ENCODE measurements at places on chromosomes 2 and 18.

GRCh38 chr2:184449760-184450159, 148.6 kb upstream of the ZNF804A start:
- DNase-seq = no peak

DNA sequence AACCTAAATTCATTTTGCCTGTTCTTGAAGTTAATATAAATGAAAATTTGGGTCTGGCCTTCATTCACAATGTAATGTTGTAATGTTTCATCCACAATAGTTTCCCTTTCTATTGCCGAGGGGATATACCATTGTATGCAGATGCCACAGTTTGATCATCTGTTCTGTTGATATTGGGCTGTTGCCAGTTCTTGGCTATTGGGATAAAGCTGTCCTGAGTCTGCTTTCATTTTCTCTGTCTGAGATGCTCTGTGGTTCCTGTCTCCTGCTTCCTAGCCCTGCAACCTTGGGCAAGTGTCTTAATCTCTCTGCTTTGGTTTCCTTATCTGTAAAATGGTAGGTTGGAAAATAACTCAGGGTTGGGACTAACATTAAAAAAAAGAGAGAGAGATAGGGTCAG, 25.2 kb downstream of the B3GNT2 start:
- no peak for DNase-seq

GRCh38 chr2:134008837-134009236, 245.0 kb upstream of the MGAT5 start:
- no peak for DNase-seq

DNA sequence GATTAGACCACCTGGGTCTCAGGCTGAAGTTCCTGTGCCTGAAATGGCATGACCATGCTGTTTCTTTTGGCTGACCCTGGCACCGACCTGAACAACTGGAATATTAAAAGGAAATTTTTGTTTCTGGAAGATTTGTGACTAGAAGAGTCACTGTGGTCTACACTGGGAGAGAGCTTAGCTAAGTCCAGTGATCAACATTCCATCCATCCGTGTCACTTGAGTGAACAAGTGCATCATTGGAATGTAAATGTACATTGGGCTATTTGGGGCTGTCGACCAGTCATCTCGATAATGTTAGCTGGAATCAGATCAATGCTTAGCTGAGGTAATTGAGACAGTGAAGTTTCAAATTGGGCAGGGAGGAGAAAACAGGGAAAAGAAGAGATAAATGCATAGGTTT, 95.4 kb upstream of the CCDC85A start:
- no peak for DNase-seq

- no peak for DNase-seq
Observed at GRCh38 chr18:68735483-68736343, 20.8 kb upstream of the TMX3 start.

- no peak for DNase-seq
Observed at GRCh38 chr2:160820691-160821090, 327.1 kb upstream of the RBMS1 start.

- no peak for DNase-seq
Observed at GRCh38 chr2:165274698-165275097, 35.5 kb downstream of the SCN2A start.

DNA sequence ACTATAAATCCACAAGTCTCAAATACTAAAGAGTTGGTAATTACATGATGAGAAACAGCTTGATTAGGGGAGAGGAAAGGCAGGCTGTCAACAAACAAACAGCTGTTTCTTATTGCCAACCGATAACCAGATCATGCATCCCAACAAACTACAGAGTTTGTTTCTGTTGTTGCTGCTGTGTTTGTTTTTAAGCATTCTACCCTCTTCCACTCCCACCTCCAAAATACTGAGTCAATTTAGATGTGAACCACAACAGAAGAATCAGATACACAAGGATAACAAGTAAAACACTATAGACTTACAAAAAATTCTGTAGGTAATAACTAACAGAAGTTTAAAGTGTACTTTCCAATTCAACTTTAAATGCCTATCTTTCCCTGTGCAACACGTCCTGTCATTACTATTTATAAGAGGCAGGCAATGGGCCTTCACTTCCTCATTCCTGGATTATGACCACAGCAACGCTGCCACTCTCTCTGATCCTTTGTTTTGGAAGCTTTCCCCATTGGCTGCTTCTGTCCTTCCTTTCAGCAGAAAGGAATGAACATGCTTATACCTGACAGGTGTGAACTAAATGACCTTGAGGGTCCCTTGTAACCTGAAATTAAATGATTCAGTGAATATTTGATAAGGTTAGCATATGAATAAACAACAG, 152.0 kb downstream of the SRBD1 start:
- DNase-seq = no peak

- no peak for DNase-seq
Observed at GRCh38 chr18:48804856-48805610, 145.7 kb downstream of the SMAD7 start.

GRCh38 chr2:75319951-75320350, 120.6 kb upstream of the TACR1 start:
- no peak for DNase-seq

- no peak for DNase-seq
Observed at GRCh38 chr2:190466819-190467446, 58.8 kb downstream of the MFSD6 start.

GRCh38 chr2:176112375-176113302, 3.9 kb upstream of the HOXD10 start:
- DNase-seq = no peak

- DNase-seq = no peak
Observed at GRCh38 chr2:67877301-67877700, 185.5 kb downstream of the C1D start.

DNA sequence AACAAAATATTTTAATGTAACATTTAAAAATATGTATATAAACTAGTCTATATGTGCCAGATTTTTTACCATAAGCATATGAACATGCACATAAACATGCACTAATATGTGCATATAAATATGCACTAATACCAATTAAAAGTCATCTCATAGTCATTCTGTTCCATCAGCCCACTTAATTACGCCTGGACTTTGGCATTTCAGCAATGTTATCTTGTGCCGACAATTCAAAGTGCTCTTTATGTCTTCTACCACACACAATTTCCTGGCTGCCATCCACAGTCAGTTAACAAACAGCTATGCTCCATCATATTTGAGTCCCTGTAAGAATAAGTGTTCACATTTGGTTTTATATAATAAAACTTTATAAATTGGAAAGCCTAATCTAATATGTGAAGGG, 92.6 kb upstream of the TSPYL6 start:
- DNase-seq = no peak

- no peak for DNase-seq
Observed at GRCh38 chr2:66433945-66434678, 813 bp upstream of the MEIS1 start.

DNA sequence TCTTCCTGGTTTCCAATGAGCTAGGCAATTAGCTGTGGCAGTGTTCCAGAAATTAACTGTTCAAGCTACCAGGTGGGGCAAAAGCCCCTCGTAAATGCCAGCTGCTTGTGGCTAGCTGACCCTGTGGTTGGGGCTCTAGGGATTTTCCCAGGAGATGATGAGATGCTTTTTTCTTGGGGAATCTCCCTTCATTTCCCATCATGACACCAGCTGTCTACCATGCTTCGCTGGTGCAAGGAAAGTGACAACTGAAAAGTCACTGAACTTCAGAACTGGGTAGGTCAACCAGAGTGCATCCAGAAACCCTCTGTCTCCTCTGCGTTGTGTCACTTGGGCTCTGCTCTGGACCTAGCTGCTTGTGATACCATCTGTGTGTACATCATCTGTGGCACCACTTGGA, 386.5 kb upstream of the DCC start:
- no peak for DNase-seq

GRCh38 chr2:71609958-71610357, 156.6 kb downstream of the DYSF start:
- no peak for DNase-seq

DNA sequence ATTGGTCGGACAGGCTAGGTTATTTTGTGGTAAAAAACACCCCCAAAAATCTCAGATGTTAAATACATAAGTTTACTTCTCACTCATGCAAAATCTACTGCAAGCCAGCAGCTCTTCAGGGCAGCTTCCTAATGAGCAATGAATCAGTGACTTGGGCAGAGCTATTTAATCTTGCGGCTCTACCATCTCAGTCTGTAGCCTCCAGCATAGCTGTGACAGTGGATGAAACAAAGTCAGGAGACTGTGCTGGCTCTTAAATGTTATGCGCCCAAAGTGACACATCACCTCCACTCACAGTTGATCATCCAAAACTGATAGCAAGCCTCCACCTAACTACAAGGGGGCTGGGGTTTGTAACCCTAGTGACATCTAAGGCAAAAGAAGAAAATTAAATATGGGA, 571.9 kb downstream of the METTL4 start:
- DNase-seq = no peak

DNA sequence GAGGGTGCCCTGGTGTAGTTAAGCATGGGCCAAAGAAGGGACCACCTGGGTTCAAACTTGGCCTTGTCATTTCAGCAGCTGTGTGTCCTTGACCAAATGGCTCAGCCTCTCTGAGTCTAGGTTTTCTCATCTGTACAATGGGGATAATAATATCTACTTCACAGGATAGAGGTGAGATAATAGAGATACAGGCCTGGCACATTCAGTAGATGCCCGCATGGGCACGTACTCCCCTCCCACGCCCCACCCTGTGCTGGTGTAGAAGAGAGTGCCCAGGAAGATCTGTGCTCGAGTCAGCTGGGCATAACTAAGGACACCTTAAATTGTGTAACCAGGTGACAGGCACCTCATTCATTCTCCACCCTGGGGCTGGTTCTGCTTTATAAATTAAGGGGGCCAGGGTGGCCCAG, 8.4 kb upstream of the TMEM185B start:
- DNase-seq = no peak

- no peak for DNase-seq
Observed at GRCh38 chr2:217437290-217437870, 565.4 kb downstream of the TNS1 start.

DNA sequence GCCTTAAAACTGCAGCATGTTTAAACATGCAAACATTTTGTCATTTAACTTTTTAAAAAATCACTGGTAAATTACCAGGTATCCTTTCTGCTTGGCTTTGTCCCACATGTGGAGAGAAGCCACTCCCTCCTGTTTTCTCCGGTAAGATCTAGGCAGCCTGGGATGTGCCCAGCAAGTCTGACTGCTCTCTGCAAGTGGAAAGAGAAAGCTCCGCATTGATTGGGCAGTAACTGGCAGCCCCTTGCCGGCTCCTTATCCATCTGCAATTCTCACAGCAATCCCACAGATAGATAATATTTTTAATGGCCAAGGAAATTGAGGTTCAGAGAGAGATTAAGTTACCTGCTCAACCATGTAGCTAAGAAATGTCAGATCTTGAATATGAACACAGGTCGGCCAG, 136.1 kb downstream of the TMEM200C start:
- peak; percentile 15 for DNase-seq

- DNase-seq = no peak
Observed at GRCh38 chr2:96565111-96565510, 28.6 kb downstream of the ARID5A start.

GRCh38 chr2:149612122-149612521, 24.5 kb upstream of the MMADHC start:
- no peak for DNase-seq

GRCh38 chr2:231683292-231684235, 24.8 kb upstream of the PTMA start:
- no peak for DNase-seq

DNA sequence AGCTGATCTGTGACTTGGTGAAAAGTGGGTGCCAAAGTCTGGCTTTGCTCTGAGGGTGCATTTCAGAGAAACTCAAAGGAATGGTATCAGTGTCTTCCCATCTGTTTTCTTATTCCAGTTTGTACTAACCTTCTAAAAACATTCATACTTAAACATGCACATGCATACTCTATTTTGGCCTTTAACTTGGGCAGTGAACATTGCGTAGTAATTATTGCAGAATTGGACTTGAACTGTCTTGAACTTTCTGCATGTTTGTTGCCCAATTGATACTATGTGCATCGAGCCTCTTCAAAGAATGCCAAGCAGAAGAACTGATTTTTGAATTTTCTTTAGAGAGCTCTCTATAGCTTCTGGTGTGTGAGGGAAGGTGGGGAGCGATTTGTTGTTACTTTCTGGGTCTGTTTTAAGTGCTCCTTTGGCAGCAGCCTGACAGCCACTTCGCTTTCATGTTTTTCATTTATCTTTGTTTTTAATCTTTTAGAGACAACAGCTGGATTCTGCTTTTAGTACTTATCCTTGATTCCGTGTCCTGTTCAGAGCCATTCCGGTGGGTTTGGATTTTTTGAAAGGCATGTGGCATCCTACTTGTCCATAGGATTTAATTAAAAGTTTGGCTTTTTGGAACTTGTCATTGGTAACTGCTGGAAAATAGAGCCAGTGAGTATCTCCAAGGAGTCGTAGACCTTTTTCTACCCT, 159.2 kb downstream of the RAPGEF4 start:
- DNase-seq = no peak

- no peak for DNase-seq
Observed at GRCh38 chr18:23183411-23184150, 48.3 kb downstream of the CABLES1 start.

DNA sequence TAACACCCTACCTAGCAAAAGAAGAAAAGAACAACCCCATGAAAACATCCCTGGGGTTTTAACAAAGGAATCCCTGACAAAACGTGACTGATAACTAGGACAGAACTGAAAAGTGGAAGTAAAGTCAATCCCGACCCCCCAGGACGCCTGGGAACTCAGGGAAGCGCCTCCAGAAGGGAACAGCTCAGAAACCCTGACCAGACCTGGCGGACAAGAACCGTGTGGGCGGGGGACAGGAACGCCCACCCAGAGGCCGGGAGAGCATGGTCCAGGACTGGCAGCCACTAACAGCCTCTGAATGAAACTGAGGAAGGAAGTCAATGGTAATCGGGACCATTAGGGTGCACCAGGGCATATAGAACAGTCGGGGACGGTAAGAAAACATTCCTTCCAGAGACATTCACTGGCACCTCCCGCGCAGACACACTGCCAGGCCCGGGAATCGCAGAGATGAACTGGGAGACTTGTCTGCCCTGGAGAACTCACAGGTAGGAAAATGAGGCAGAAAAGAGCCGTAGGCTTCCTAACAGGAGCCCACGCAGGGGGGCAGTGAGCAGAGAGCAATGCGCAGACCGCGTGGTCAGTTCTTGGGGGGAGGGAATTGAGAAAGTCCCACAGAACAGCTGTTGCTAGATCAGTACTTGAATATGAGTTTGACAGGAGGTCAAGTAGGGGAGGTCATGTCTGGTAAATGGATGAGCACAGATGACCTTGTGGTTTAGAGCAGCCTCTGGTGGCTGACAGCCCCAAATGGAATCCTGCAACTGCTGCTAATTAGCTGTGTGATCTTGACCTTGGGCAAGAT, 1.3 kb upstream of the TBC1D8 start:
- DNase-seq = no peak

DNA sequence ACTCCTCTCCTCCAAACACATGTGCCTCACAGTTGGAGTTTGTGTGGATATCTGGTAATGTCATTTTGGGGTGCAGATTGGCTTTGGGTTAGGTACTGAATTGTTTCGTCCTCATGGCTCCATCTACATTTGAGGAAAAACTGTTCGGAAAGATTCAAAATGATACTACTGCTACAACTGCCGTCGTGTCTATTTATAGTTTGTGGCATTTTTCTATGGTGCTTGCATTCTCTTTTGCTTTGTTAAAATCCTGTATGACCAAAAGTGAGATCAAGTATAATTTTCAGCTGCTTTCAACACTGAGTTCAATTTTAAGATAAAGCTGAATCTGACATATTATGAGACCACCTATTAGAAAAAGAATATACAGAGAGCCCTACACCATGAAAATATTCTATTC, 176.3 kb upstream of the DSEL start:
- no peak for DNase-seq

Data from iPS DF 19.7 (cell line).